Fibroblast of mammary gland (primary cell): ENCODE measurements at places on chromosomes 4 and X.

DNA sequence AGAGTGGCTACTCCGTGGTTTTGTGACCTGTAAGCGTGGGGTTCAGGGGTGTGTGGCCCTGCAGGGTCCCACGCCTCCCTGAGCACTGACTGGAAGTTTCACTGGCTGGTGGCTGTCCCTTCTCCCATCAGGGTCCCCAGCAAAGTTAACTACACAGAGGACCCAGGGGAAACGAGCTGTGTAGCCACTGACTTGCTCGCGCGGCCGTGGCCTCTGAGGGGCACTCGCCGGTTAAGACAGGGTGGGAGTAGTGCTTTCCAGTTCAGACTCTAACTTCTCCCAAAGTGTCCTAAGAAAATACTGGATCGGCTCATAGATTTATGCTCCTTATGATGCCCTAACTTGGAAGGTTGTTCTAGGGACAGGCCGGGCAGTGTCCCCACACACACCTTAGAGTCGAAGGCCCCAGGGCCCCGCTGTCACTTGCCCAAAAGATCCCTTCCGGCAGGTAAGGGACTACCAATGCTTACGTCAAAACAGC, 28.2 kb downstream of the NELFA start:
- no peak for DNase-seq

- no peak for DNase-seq
Measured at GRCh38 chr4:8372506-8372905, 68.0 kb downstream of the ACOX3 start.

DNA sequence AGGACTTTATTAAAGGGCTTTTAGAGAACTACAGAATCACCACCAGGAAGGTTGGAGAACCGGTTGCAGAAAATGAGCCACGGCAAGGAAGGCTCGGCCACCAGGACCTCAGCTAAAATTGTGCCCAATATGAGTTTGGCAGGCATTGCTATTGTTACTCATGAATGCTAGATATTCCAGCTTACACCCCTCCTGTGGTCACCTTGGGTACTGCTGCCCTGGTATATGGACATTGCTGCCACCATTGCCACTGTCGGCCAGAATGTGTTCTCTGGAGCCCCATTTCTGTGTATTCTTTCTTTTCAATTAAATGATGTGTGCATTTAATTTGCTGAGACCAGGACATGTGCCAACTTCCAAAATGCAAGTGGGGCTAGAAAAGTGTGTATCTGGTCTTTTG, 626.7 kb upstream of the BOD1L1 start:
- DNase-seq: peak; percentile 53

DNA sequence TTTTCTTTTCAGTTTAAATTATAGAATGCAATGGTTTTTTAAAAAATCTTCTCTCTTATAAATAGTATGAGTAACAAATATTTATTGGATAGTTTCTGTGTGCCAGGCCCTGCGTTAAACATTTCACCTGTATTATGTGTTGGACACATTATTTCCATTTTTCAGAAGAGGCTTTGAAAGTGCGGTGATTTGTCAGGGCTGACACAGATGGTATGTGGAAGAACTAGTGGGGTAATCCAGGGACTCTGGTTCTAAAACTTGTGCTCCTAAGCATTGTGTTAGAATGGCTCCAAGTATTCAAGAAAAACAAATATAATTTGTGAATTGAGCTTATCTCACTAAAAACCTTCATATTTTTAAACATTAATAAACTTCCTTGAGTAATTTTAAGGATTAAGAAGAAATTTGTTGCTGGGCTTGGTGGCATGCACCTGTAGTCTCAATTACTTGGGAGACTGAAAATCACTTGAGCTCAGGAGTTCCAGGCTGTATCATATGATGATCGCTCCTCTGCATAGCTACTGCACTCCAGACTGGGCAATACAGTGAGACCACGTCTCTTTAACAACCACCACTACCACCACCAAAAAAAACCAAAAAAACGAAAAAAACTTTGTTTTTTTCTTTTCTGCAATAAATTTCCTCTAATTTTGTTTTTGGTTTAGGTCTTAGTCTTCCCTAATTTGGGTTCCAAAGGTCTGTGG, 40.0 kb downstream of the RAPGEF2 start:
- DNase-seq: no peak

GRCh38 chrX:7996414-7996813, 69.2 kb upstream of the PNPLA4 start:
- peak; percentile 54 for DNase-seq

DNA sequence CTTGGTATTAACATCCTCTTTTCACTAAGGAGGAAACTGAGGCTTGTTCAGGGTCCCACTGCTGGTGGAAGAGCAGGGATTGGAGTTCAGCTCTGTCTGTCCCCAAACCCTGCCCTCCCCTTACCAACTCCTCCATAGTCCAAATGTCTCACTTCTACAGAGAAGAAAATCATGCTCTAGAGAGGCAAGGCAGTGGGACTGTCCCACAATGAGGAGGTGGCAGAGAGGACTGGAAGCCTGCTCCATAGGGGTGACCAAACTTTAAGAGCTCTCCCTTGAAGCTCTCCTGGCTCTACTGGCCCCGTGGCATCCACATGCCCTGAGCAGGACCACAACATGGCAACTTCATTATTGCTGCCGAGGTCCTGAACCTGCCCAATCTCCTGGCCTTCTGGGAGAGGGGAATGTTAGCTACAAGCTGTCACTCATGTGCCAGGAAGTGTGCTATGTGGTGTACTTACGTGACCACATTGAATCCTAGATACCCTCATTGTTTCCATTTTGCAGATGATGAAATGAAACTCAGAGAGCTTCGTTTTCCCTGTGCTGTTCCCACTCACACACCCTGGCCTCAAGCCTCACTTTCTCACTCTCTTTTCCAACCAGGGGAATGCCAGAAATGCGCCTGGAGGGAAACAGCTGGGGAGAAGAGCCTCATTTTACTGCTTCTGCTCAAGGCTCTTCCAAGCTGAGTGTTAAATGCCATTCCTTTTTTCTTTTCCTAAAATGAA, 71.5 kb downstream of the ANAPC4 start:
- no peak for DNase-seq
